Muscle of leg (tissue), 16 donors: ENCODE measurements at places on chromosomes 7 and 10. TPM values are rescaled to one million over a fixed set of nuclear protein-coding genes. Genes with fewer than 3 reads are reported as not detected.

The C10orf71 gene
- 10.8 TPM for total RNA-seq

The SNX10 gene
- 1.2 TPM for total RNA-seq

The NUDT5 gene
- 24.2 TPM for total RNA-seq

The MEIG1 gene
- 0.27 TPM for total RNA-seq

DNA sequence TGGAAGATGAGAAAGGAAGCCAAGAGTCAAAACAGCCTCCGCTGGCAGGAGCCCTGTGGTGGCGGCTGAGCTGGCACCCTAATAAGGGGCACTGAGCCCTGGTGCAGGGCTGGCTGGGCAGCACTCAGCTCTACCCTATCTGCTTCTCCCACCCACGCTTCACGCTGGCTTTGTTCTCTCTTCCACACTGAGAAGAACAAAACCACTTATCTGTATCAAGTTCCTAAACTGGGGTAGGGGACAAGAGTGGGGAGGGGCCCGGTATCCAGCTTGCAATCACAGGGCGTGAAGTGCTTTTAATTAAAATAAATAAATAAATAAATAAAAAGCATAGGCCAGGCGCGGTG is 52.1 kb downstream of the FAM53B start:
- DNase-seq = no peak

DNA sequence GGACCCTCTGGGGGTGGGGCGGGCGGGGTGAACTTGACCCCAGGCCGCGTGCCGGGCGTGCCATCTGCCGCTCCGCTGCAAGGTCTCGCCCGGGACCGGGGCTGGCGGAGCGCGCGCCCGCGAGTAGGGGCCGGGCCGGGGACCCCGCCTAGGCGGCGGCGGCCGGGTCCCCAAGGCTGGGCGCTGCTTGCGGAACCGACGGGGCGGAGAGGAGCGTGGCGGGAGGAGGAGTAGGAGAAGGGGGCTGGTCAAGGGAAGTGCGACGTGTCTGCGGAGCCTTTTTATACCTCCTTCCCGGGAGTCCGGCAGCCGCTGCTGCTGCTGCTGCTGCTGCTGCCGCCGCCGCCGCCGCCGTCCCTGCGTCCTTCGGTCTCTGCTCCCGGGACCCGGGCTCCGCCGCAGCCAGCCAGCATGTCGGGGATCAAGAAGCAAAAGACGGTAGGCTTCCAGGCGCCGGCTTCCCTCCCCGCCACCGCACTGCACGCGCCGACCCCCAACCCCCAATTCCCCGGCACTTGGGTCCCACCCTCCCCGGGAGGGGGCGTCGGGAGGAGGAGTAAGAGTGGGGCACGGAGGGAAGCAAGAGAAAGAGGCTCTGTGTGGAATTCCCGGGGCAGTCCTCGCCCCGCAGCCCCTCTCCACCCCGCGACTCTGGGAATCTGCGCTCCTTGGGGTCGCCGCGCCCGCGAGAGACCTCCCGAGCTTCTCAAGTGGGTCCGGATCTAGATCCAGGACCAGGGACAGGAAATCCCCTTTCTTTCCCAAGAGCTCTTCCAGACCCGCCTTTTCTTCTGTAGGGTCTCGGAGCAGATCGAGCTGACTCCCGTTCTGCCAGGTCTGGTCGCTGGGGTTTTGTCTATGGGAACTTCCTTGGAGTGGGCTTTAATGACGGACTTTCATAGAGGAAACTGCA is at the start of gene PAPSS2:
PAPSS2 (plus strand) TSS at position 308 of the 913 bp plus-strand sequence; CDS start at position 412, 104 bp downstream.
- DNase-seq = peak; percentile 86

- no peak for DNase-seq
Observed at GRCh38 chr10:33327751-33328150, 6.7 kb downstream of the NRP1 start.

- no peak for DNase-seq
Observed at GRCh38 chr7:21086688-21087087, 300.0 kb upstream of the SP8 start.

- no peak for DNase-seq
Observed at GRCh38 chr7:122304319-122304975, at the start of gene FEZF1. Gene FEZF1, minus strand, starts transcription at chr7:122304750. Its CDS starts 313 bp downstream, at chr7:122304437.

DNA sequence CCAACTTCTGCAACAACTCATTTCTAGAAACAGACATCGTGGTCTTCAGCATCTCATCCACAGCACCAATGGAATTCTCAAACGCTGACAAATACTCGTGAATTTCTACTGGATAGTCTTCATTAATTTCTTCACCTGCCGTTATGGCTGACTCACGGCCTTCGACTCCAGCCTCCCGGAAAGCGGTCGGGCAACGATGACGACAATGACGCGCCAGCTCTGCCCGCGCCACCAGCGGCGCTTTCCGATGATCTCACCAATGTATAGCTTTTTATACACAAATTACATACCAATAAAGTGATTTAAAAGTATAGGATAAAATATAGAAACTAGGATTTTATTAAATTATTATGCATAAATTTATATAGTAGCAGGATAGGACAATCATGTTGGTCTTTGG is 65.7 kb downstream of the CCDC7 start:
- no peak for DNase-seq

- DNase-seq = no peak
Observed at GRCh38 chr7:48042216-48042615, 6.9 kb downstream of the C7orf57 start.
